AG04450 (cell line): ENCODE measurements at places on chromosomes 2 and 18.
A peak's percentile ranks its signal among the peaks of the same experiment; 100 is the strongest.

DNA sequence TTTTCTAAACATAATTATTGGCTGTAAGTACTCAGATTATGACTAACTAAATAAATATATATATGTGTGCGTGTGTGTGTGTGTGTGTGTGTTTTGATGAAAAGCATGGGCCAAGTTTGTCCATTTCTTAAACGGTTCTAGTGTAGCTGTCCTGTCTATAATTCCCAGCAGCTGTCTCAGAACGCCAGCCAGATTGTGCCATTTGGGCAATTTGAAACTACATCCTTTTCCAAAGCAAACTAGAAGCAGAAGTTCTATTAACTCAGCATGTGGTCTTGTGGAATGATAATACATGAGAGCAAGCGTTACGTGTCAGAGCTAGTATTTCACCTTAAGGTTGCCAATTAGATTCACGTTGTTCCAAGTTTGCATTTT is 1.7 kb downstream of the ARHGAP28 start:
- DNase-seq, result peak; percentile 89

DNA sequence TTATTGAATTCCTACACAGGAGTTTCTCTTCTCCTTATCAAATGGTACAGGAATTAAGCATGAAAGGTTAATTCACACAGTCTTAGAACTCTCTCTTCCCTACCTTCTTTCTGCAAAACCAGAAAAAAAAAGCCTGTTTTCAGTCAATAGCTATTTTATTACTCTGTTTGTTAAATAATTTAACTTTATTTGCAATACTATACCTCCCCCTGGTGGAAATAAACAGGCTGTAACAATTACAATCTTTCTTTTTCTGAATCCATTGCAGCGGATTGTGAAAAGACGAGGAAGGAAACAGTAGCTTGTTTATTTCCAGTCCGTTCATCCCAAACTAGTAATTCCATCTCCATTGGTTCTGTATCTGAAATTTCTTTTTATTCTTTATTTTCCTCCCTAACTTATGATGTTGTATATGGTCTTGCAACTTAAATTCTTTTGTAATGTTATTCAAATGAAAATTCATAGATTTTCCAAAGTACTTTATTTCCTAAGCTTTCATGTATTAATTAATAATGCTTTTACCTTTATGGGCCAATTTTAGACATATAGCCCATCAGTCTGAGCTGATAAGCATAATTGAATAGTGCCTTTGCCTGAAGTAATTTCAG is 165.2 kb downstream of the SH3BP4 start:
- DNase-seq, result no peak

DNA sequence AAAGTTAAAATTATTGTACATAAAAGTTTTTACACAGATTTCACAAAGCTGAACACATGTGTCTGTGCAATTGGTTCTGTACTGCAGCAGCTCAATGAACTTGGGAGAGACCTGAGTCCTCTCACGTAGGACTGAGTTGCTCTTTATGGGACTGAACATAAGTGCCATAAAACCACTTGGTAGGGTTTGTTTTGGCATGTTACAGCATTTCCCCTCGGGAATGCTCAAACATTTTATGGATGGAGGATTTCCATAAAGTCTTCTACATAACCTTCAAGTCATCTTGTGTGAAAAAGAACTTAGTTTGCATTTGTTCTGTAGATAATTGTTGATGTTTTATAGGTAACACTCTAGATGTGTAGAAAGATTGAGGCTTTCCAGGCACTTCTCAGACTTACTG is 15.9 kb downstream of the LYPD6 start:
- no peak for DNase-seq

DNA sequence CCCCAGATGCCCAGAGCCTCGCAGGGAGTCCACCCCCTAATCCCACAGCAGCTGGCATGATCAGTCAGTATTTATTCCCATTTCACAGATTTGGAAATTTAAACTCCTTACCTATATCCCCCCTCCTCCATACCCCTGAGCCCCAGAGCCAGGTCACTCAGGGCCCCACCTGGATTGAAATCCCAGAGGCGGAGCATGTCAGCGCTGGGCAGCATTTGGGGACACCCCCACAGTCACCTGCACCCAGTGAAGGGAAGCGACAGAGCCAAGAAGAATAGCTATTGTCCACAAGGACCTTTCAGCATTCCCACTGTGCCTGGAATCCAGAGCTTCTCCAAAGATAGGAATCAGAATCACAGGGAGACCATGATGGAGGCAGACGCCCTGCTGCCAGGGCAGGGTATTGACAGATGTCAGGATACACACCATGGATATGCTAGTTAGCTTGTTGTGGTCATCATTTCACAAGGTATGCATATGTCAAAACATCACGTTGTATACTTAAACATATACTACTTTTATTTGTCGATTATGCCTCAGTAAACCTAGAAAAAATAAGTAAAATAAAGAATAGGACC is 968 bp upstream of the ASTL start:
- DNase-seq, result no peak

DNA sequence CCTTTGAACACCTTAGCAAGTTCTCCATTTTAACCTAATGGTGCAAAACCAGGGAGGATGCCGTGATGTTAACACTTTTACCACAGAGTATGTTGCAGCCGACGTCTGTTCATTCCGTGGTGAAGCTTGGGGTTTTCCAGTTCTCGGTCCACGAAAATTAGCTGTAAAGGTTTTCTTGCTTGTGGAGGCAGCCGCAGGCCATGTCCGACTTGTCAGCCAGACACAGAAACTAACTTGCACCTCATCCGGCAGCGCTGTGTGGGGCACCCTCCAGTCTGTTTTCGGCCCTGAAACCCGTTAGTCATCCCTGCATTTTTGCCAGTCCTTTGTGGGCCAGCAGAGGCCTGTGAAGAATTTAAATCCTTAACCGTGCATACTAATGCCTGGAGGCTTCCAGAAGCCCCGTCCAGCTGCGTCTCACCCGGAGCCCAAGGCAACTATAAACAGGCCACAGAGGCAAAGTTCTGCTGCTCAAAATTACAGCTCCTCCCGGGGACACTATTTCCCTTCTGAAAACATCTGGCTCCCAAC is 70.6 kb downstream of the SH3YL1 start:
- no peak for DNase-seq

GRCh38 chr2:197423307-197423706 is 11.5 kb downstream of the SF3B1 start:
- DNase-seq, result no peak

GRCh38 chr2:72770879-72771461 is 54.9 kb downstream of the EXOC6B start:
- DNase-seq, result peak; percentile 48

- no peak for DNase-seq
Observed at GRCh38 chr2:164567335-164567989, 53.8 kb downstream of the GRB14 start.

- DNase-seq, result no peak
Observed at GRCh38 chr2:57181315-57182038, 865.1 kb upstream of the VRK2 start.

DNA sequence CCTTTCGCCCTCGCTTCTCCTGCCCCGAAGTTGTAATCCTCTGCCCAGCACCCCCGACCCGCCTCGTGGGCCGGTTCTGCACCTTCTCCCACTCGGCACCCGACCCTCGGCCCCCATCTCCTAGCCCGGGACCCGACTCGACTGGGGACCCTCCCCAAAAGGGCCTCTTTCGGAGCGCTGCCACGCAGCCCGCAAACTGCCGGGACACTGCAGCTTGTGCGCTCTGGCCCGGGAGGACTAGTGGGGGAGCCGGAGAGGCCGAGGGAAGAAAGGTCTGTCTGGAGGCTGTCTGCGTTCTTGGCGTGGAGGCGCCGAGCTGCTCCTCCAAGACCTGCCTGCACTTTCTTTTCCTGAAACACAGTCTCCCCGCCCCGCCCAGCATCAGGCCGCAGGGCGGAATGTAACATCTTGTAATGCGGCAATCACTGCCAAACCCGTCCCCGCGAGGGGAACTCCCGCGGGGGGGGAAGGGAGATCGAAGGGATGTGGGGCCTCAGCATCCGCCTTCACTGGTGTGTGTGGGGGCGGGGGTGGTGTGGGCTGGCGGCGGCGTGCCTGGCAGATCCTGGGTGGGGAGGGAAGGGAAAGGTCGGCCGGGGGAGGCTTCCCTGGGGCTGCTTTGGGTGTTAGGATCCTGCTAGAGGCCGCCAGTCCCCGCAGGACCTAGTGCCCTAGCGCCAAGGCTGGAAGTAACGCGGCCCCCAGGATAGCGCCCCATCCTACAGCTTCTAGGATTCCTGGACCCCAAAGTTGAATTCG is 7.4 kb downstream of the DLX2 start:
- DNase-seq, result peak; percentile 51

GRCh38 chr2:29475499-29475898 is 360.3 kb downstream of the CLIP4 start:
- DNase-seq, result no peak

DNA sequence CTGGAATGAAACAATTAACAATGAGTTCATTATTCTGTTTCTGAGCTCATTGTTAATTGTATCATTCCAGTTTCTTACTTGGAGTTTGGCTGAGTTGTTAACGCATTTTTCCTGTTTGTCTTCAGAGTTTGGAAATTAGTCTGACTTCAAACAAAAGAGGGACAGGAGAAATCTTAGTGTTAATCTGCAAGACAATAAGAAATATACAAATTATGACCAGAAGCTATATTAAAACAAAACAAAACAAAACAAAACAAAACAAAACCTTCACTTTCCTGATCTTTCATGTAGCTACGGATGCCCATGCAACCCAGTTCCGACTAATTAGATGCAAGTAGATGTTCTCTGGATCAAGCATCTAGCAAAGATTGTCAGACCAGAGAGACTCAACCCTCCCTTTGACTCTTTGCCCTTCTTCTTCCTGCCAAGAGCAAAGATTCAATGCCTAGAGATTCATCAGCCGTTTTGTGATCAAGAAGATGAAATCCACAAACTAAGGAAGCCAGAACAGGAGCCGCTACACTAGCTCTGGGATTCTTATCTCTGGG is 686.2 kb upstream of the FSHR start:
- no peak for DNase-seq

DNA sequence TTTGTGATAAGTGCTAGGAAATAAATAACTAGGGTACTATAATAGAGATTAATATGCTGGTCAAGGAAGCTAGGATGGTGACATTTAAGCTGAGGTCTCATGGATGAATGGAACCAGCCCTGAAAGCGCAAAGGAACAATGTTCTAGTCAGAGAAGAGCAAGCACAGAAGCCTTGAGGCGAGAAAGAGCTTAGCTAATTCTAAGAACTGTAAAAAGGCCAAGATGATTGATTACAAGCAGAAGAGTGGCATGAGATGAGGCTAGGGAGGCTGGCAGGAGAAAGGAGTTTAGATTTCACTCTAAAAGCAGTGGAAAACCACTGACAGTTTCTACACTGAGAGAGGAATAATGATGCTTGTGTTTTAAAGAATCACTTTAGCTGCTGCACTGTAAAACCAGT is 3.4 kb upstream of the YIPF4 start:
- DNase-seq, result no peak

DNA sequence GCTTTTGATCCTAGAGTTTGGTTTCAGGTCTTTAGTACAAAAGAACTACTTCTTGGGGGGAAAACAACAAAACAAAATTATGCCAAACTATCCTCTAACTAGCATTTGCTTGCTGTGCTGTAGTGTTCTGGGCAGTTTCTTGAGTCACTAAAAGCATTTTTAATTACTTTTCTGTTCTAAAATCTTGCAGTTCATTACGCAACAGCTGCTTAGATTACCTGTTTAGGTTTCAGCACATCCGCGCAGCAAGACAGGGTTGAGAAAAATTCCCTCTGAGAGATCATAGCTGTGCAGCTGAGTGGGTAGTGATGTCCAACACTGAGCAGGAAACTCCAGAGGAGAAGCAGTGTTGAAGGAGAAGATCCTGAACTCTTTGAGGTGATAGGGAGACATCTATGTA is 9.0 kb downstream of the DAW1 start:
- no peak for DNase-seq

DNA sequence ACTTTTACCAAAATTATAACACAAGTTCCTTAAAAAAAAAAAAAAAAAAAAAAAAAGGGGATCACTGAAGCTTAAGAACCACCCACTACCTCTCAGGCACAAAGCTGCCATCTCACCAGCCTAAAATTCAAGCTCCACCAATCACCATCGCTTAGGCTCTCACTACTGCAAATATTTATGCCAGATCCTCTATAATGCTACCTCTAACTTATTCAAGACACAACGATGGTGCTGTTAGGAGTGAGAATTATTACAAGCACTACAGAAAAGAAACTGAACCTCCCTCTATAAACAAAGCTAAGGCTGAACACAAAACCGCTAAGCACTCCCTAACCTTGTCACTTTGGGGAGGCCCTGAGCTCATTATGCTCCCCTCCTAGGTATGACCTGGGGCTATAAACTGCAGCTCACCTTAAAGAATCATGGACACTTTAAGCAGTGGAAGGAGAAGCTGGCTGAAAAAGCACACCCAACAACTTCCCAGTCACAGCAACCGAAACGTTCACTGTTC is 3.6 kb downstream of the FZD5 start:
- no peak for DNase-seq

DNA sequence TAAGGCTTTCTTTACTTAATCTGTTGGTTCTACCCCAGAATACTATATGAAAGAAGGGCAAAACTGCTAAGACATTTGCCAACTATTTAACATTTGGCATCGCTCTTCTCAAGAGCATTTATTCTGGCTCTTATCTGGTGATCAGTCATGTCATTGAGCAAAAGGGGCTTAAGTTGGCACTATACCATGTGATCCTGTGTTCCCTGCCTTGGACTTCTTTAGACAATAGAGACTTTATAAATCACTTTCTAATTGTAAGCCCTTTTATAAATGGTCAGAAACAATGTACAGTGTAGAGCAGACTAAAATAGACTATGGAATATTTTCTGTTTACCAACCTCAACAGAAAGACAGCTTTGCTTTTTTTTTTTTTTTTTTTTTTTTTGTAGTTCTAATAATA is 52.1 kb downstream of the GTF3C3 start:
- DNase-seq, result no peak

- DNase-seq, result no peak
Observed at GRCh38 chr18:63078471-63078870, 241.1 kb downstream of the BCL2 start.

DNA sequence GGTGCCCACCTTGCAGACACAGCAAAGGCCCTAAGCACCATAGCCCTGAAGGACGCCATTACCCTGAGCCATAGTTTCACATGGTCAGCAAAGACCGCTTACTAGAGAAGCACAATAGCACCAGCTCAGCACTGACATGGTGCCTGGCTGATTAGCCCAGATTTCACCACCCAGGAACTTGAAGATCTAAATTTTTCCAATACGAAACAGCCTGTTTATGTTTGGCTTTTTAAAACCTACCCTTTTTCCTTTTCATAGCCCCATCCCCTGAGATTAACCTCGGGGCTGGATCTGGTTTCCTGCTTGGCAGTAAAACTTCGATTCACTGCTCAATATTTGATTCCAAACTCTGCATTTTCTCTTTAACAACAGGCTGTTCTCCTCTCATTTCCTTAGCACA is 158.5 kb upstream of the PID1 start:
- no peak for DNase-seq

GRCh38 chr18:51739044-51739666 is 541.7 kb upstream of the MEX3C start:
- no peak for DNase-seq

DNA sequence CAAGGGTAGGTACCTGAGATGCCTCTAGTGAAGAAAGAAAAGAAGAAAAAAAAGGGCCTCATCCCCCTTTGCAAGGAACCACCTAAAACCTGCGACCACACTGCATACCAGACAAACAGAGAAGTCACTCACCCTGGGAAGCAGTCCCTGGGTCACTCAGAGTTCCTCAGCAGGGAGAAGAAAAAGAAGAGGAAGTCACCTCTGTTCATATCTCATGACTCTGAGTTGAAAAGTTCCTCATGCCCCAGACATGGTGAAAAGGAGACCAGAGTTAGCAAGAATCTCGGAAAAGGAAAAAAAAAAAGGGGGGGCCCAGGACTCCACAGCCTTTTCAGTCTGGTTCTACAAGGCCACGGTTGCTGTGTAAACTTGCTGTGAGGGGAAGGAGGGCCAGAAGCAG is 478.4 kb upstream of the NRXN1 start:
- no peak for DNase-seq
